ENCODE measurements at places on chromosomes 4 and X.

GRCh38 chr4:105978684-105979296 is 83.5 kb downstream of the NPNT start:
- DNase-seq: no peak

- no peak for DNase-seq
Measured at GRCh38 chrX:11585174-11585573, 80.5 kb downstream of the ARHGAP6 start.

GRCh38 chrX:69016293-69016941 is 148.8 kb downstream of the PJA1 start:
- DNase-seq: no peak

DNA sequence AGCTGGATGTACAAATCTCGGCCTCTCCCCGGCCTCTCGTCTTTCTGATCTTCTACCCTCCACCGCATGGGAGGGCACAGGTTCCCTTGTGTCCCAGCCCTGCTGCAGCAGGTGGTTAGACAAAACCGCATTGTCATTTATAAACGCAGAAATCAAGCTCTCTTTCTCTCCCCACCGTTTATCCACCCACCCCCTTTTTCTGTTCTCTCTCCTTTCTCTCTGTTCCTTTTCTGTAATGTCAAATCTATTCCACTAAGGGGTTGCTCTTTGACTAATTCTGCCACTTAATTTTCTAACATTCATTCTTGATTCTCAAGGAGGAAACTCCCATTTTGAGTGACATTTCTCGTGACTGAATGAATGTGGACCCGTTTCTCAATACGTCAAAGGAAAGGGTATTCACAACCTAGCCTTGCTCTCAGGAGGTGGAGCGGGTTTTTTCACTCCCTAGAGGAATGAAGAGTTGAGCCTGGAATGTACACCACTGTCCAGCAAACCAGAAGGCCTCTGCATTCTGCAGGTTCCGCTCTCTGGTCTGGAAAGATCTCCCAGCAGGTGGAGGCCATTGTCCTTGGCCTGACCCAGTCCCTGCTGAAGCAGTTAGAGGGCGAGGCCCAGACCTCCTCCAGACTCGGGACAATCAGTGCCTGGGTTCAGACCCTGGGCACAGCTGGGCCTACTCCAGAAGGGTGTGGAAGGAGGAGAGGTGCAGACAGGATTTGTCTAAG is 70.9 kb upstream of the ENPP6 start:
- DNase-seq: no peak

DNA sequence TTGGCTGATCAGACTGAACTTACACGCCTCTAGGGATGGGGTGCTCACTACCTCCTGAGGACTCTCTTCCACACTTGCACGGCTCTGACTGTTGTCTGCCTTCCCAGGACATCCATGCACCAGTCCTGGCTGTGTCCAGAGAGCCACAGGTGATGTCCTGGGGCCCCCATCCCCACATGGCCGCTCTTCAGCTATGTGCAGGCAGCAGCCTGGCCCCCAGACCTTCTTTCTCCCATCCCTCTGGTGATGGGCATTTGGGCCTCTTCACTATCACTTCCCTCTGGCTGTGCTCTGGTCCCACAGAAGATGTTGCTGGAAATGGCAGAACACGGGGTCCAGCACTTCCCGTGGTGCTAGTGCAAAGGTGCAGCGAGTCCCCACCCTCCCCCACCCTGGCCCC is 40.9 kb upstream of the HMX1 start:
- no peak for DNase-seq

GRCh38 chr4:17038510-17039176 is 140.2 kb upstream of the LDB2 start:
- no peak for DNase-seq
